ENCODE measurements at places on chromosomes 3 and 15.

DNA sequence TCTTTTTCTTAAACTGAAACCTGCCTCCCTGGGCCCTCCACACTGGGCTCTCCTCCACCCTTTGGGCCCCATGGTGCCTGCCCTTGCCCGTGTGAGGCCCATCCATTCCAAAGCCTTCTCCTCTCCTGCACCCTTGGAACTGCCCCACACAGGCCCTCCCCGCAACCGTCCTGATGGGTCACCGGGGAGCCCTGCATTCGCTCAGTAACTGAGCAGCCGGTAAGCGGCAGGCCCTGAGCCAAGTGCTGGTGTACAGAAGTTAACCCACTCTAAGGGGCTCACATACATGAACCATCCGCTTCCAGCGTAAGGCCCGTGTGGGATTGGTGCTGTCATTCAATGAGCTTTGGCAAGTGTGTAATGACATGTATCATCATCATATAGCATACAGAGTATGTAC is 5.4 kb upstream of the LRRC15 start:
- no peak for DNase-seq

DNA sequence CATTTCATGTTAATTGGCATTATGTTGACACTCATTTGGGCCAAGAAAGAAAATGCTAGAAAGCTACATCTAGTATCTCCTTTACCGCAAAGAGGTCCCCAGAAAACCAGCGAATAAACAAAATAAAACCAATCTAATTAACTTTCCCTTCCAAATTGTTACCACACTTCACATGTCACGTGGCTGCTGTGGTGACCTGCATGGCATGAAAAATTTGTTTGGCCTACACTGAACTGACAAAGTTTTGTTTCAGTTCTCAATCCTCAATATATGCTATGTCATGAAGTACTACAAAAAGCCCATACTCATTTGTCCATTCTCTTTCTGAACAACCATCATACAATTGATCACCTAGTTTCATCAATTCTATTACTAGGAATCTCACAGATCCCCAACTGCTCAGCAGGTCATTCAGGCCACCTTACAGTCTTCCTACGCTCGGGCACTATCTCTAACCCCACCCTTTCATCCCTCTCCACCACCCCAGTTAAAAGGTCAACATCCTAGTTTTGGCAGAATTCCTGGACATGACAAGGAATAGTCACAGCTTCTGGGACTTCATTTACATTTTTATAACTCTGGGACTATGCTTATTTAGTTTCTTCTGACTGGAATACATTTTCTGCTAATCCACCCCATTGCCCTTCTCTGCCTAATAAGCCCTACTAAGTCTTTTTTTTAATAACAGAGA is 480.4 kb downstream of the IGSF11 start:
- no peak for DNase-seq

GRCh38 chr3:123611082-123611481 is 26.2 kb upstream of the HACD2 start:
- DNase-seq: no peak

- no peak for DNase-seq
These were observed 3.5 kb upstream of the GALNT15 start for GRCh38 chr3:16171009-16171408.

GRCh38 chr3:89527736-89528305 is 420.4 kb downstream of the EPHA3 start:
- DNase-seq: no peak

GRCh38 chr3:122377975-122378374 is 5.1 kb downstream of the MIX23 start:
- DNase-seq: no peak

GRCh38 chr3:59559721-59560435 is 510.1 kb upstream of the CFAP20DC start:
- DNase-seq: no peak

DNA sequence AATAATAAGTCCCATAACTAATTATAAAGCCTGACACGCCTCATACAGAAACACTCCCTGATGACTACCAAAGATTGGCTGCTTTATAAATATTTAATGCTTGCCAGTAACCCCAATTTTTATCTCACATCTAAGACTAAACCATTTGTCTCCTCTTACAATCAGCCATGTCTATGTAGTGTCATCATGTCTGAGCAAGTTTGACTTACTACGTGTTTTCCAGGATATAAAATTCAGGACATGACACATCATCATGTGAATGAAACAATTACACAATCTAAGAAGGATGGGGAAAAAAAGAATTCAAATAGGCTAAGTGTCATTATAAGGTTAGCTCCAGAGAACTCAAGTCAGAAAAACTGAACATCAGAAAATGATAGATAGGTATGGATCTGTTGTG is 208.7 kb downstream of the MECOM start:
- no peak for DNase-seq

GRCh38 chr3:194315088-194315964 is 35.8 kb downstream of the CPN2 start:
- DNase-seq: peak; percentile 71

DNA sequence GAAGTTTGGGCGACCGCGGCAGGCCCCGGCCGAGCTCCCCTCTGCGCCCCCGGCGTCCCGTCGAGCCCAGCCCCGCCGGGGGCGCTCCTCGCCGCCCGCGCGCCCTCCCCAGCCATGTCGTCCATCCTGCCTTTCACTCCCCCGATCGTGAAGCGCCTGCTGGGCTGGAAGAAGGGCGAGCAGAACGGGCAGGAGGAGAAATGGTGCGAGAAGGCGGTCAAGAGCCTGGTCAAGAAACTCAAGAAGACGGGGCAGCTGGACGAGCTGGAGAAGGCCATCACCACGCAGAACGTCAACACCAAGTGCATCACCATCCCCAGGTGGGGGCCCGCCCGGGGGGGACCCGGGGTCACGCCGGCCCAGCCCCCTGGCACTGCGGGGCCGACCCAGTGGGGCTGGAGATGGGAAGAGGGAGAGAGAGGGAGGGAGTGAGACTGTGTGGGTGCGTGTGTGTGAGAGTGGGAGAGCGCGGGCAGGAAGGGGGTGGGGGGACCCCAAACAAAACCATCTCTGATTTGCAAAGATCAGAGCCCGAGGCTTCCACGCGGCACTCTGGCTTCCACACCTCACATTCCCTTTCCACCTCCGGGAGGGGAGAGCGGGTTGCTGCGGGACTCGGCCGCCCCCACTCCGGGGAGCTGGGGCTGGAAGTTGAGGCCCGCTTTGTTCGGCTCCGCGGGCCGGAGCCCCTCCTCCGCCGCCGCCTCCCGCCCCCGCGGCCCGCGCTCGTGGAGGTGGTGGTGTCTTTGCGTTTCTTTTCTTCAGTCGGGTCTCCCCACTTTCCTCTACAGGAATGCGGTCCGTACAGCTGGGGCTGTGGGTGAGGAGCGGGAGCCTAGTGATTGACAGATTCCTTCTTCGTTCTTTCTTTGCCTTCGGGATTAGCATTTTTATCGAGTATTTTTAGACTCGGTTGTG is 898 bp downstream of the SMAD3 start:
- DNase-seq: peak; percentile 41

DNA sequence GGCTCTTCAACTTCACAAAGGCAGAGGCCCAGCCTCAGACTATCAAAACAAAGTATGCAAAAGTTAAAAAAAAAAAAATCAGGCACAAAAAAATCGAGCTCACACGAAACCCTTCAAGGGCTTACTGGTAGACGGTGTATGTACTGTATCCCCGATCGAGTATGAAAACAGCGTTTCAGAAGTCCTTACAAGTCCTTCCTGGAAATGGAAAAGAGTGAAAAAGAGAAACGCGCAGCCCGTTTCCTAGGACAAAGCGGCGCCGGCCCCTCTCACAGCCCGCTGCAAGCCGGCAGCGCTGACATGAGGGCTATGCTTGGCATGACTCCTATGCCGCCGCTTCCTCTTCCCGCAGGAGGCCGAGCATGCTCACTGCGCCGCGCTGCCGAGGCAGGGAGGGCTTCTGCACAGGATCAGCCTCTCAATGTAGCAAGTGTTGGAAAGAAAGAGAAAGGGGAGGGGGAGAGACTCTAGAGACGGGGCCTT is at the start of gene VGLL4:
TSS of gene VGLL4 (minus strand) at position 311 of the 483 bp plus-strand sequence. CDS start 397 bp downstream, outside the sequence.
- DNase-seq: peak; percentile 31

GRCh38 chr3:117063930-117064329 is 354.4 kb downstream of the TUSC7 start:
- no peak for DNase-seq

GRCh38 chr3:105435277-105435676 is 68.6 kb downstream of the ALCAM start:
- DNase-seq: no peak

DNA sequence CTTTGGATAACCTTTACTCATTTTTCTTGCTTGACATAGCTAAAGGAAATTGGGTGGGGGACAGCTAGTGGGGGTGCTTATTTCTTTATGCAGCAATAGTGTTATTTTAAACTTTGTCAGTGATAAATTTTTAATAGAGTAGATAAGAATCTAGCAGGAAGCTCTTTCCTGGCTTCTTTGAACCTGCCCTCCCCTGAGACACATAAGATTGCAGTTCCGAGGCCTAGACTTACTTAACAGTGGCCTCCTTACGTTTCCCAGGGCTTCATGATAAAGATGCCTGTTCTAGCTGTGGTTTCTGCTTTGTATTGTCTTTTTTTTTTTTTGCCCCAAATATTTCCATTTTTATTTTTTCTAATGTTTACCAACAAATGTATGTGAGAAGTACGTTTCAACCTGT is 170.1 kb downstream of the VPS8 start:
- no peak for DNase-seq

GRCh38 chr3:170296703-170297102 is 60.8 kb upstream of the SKIL start:
- DNase-seq: no peak

DNA sequence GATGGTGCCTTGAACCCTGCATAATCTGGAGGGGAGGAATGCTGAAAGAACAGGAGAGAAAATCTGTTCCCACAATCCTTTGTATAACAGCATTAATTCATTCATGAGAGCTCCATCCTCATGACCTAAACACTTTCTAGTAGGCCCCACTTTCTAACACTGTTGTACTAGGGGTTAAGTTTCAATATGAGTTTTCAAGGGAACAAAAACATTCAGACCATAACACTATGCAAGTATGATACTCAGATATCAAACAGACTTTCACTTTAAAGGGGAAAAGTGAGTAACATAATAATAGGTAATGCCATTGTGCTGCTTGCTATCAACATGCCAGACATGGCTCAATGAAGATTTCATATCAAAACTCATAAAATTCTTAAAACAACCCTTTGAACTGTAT is 32.4 kb upstream of the PLSCR2 start:
- DNase-seq: no peak

- no peak for DNase-seq
These were observed 396.8 kb downstream of the CADM2 start for GRCh38 chr3:85355572-85355971.

DNA sequence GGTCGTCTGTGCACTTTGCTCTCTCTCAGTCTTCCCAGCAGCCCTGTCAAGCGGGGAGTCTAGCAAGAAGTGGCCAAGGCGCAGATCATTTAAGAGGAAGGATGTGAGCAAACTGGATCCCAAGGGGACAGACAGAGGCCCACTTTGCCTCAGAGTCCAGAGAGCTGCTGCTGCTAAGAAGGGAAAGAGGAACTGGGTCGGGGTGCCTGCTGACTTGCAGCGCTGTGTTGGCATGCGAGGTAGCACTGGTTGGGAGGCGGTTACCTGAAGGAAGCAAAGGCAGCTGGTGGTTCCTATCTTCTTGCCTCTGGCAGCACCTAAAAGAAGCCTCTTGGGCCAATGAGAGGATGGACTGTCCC is 28.1 kb downstream of the SMAD3 start:
- no peak for DNase-seq

DNA sequence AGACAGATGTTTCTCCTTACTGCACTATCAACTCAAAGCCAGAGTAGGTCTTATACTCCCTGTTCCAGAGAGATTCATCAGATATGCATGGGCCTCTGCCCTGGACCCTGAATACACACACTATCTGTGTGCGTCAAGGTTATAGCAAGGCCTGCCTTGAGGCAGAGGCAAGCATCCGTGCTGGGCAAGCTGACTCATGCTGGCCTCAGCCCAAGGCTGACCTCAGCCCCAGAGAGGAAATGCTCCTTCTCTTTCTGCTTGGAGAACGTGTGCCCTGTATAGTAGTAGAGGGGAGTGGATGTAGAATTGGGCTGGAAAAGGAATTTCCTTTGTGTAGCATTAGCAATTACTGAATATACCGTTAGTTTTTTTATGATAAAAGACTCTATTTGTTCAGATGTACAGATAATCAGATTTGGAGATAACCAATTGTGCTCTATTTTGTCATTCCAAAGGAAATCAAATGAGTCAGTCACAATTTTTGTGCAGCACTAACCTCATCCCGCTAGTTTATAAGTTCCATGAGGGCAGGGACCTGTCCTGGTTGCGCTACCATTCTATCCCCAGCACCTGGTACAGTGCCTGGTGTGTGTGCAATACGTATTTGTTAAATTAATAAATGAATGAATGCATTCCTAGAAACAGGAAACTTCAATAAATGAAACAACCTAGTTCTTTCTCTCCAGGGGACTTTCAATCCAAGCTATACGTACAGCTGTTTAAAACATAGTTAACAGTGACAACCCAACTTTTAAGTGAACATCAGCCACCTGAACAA is 13.3 kb upstream of the PAQR9 start:
- DNase-seq: no peak

DNA sequence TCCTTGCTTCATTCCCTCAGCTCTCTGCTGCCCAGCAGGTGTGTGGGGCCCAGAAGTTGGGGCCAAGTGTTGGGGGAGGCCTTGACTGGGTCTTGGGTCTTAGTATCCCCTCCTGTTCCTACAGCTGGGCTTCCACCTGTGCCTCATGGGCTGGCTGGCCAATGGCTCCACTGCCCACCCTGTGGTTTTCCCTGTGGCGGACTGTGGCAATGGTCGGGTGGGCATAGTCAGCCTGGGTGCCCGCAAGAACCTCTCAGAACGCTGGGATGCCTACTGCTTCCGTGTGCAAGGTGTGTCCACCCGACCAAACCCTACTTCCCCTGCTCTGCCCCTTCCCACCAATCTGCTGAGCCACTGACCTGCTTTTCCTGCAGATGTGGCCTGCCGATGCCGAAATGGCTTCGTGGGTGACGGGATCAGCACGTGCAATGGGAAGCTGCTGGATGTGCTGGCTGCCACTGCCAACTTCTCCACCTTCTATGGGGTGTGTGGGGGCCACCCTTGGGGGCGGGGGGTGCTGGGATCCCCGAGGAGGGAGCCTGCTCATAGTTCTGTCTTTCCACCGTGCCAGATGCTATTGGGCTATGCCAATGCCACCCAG is 10.9 kb downstream of the NT5DC2 start:
- DNase-seq: no peak

GRCh38 chr3:77652624-77653023 is 612.7 kb downstream of the ROBO2 start:
- no peak for DNase-seq

GRCh38 chr3:97821287-97821773 is 481 bp upstream of the CRYBG3 start:
- peak; percentile 44 for DNase-seq

DNA sequence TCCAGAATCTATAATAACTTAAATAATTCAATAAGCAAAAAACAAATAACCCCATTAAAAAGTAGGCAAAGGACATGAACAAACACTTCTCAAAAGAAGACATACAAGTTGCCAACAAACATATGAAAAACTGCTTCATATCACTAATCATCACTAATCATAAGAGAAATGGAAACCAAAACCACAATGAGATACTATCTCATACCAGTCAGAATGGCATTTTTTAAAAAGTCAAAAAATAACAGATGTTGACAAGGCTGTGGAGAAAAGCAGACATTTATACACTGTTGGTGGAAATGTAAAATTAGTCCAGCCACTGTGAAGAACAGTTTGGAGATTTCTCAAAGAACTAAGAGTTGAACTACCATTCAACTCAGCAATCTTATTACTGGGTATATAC is 19.5 kb upstream of the ZMAT3 start:
- no peak for DNase-seq

Data from stimulated activated naive CD4-positive, alpha-beta T cell (primary cell).